NCI-H345 (cell line): ENCODE measurements at places on chromosomes 1 and 21.

GRCh38 chr1:93988634-93989350 lies 79.6 kb upstream of the GCLM start:
- DNase-seq = no peak

GRCh38 chr1:217027403-217028080 lies 304.3 kb upstream of the ESRRG start:
- DNase-seq = no peak

- DNase-seq = peak; percentile 59
Observed at GRCh38 chr1:68116643-68117235, 66.3 kb upstream of the DIRAS3 start.

DNA sequence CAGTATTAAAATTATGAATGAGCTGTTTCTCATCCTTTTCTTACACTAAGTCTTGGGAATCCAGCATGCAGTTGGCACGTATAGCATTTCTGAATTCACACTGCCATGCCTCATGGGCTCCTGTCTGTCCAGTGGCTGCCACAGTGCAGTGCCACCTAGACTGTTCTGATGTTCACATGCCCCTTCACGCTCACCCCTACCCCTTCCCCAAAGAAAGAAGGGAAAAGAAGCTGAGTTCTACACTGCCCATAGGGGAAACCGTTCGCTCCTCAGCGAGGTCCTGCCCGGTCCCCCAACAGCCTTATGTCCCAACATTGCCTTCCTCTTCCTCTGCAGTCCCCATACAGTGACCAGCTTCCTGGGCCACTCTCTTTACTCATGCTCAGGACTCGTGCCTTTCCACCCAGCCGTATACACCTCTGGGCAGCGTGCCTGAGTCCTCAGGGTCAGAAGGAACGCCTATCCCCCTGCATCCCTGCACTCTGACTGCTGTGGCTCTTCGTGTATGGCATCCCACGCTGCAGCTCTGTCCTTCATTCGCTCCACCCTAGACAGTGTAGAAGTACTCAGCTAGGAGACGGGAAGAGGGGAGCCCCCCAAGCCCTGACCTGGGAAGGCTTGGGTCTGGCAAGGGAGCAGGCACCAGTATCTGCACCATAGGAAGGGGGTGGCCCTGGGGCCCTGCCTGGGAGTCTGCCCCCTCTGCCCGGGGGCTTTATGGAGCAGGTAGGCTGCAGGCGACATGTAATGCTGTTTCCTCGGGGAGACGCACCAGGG lies 24.1 kb upstream of the ARF1 start:
- DNase-seq = no peak

DNA sequence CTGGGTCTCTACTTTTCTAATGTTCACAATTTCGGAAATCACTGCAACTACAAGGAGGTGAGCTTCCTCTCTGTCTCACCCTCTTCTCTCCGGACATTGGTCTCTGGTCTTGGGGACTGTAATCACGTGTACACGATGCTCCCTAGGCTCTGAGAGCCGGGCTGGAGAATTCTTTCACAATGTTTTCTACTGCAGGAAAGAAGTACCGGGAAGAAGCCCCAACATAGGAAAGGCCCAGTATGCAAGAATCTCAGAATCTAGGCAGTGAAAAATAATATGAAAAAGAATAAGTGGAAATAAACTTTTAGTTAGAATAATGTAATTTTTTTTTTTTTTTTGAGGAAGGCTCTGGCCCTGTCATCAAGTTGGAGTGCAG lies 13.5 kb upstream of the HJV start:
- no peak for DNase-seq

- peak; percentile 88 for DNase-seq
Observed at GRCh38 chr1:182143154-182143657, 81.7 kb upstream of the ZNF648 start.

DNA sequence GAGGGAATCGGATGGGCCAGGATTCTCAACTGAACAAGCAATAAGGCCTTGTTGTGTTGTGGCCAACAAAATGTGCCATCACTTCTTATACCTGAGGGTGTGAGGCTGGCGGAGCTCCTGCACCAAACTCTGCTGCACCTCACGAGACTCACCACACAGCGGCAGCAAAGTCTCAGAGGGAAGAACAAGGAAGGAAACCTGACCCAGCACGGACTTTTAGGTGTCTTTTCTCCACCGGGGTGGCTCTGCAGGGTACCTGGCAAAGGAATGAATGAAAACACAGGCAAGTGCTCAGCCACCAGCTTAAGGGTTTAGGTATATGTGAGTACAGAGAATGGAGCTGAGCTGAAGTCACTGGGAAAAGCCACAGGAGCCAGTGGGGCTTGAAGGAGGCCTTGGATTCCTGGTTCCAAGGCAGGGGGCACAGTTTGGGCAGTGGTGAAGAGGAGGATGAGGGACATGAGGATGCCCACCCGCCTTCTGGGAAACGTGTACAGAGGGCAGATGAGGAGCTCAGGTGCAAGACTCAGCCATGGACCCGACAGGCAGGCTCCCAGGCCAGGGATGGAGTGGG lies 31.1 kb upstream of the HSD3B1 start:
- peak; percentile 64 for DNase-seq

DNA sequence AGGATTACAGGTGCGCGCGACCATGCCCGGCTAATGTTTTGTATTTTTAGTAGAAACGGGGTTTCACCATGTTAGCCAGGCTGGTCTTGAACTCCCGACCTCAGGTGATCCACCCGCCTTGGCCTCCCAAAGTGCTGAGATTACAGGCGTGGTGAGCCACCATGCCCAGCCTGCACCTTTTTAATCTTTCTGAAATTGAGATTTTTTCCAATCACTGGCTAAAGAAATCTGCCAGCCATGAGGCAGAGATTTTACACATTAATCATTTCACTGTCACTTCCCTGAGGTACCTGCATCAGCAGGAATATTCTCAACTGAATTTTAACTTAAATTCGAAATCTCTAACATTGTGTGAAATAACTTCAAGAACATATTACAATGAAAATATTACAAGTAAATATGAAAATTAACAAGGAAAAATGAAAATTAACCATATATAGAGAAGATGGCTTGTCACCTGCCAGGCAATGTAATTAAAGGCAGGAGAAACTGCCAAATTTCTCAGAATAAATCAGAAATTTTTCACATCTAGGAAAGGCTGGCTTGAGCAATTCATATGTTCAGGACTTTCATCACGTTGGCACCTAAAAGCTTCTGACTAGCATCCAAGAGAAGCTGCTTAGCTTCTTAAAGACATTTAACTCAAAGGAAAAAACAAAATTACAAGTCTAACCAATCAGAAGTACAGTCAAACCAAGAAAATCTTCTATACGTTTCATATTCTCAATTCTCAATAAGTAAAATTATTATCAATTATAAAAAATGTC lies 5.9 kb downstream of the ANKRD13C start:
- no peak for DNase-seq

GRCh38 chr1:193514397-193514796 lies 328.0 kb upstream of the B3GALT2 start:
- no peak for DNase-seq

DNA sequence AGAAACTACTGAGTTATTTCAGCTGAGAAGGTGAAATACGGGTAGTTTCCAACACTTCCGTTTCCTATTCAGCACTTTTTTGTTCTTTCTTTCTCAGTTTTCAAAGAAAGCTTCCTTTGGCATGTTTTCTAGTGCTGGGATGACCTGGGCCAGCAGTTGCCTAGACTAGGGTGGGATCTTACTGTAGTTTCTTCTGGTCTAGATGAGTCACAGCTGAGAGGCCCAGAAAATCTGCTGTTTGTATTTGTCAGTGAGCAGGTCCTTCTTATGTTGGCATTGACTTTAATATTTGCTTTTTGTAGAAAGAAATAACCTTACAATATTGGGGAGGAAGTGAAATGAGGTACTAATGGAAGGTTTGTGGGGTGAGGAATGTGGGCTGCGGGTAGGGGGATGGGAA lies 22.2 kb downstream of the C1orf21 start:
- DNase-seq = no peak

DNA sequence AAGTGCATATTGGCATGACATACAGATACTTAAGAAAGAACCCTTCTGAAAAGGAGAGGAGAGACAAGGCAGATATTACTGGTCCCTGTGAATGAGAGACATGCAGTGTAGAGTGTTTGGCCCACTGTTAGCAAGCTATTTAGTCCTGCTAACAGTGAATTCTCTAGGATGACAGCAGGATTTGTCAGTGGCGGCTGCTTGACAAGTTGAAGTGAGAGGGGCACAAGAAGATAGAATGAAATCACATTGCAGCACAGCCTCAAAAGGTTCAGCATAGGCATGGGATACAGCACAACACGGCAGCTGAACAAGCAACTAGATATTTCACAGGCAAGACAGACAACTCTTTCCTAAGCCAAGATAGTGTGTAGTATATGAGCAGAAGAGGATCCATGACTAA lies 407.9 kb downstream of the PLA2G4A start:
- DNase-seq = no peak

GRCh38 chr1:24913616-24914225 lies 16.4 kb downstream of the RUNX3 start:
- DNase-seq = no peak

GRCh38 chr21:33116676-33117075 lies 46.7 kb downstream of the OLIG1 start:
- no peak for DNase-seq

DNA sequence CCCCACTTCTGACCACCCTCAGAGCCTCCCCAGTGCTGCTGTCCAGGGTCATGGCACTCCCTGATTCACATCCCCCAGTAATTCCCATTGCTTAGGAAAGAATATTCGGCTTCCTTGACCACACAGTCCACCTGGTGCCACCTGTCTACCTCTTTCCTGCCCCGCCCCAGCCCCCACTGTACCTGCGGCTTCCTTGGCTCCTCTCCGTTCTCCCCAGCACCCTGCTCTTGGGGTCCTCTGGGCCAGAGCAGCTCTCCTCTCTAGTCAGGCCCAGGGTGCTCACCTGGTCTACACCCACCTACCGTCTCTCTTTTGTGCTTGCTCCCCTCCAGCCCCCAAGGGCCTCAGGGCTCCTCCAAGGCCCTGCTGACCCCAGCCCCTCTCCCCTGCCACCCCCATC lies 142.6 kb downstream of the PEX14 start:
- no peak for DNase-seq
